Hippocampal formation (tissue), 2 donors: ENCODE measurements at places on chromosomes 6 and 20.
A peak's percentile ranks its signal among the peaks of the same experiment; 100 is the strongest.

DNA sequence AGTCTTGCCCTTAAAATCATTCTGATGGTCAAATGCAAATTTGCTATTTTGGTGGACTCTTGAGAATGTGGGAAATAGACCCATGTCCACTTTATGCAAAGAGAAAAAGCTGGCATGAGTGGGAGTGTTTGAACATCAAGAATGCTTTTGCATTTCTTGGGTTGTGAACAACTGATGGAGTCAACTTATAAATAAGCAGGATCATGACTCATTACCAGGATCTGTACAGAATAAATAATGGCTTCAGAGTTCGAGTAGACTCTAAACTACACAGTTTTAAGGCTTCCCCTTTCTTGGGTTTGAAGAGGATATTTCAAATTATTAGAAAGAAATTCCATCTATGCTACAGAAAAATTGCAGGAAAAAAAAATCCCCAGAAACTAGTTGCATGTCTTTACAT is 195.5 kb downstream of the EYA4 start:
- no peak for DNase-seq

GRCh38 chr20:1390581-1391403 is 2.1 kb downstream of the FKBP1A start:
- DNase-seq = no peak

DNA sequence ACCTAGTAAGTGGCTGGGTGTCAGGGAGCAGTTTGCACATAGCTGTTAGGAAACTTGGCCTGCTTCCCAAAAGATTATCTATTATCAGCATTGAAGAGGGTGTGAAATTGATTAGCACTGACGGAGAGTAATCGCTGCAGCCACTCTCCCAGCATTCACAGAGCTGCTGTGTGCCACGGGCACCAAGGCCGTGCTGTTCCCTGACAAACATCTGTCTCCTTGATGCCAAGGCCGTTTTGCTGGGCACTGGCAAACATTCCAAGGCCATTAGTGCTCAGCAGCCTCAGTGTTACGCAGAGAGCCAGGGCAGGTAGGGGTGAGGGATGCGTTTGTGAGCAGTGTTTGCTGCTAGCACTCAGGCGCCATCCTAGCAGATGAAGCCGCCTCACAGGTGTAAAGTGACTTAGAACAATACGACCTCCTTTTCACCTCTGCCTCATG is 57.7 kb upstream of the VSTM2L start:
- no peak for DNase-seq

DNA sequence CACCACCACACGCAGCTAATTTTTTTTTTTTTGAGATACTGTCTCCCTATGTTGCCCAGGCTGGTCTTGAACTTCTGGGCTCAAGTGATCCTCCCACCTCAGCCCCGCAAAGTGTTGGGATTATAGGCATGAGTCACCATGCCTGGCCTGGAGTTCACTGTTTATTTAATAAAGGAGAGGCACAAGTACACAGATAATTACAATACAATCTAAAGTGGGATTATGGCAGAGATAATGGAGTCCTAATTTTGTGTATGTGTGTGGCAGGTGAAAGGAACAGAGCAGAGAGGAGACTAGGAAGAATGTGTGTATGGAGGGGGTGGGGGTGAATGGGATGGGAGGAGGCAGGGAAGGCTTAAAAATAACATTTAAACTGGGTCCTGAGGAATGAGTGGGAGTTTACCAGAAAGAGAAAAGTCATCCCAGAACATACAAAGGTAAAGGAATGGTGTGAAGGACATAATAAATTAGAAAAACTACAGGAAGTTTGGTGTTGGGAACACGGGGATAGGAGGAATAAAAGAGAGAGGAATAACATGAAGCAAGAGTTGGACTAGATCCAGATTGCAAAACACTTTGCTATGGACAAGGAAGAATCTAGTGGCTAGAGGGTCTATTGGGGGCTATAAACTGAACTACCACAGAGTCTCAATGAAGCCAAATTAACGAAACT is 4.4 kb downstream of the NCOA5 start:
- no peak for DNase-seq

GRCh38 chr6:14796974-14797762 is 448.7 kb upstream of the JARID2 start:
- DNase-seq = no peak

DNA sequence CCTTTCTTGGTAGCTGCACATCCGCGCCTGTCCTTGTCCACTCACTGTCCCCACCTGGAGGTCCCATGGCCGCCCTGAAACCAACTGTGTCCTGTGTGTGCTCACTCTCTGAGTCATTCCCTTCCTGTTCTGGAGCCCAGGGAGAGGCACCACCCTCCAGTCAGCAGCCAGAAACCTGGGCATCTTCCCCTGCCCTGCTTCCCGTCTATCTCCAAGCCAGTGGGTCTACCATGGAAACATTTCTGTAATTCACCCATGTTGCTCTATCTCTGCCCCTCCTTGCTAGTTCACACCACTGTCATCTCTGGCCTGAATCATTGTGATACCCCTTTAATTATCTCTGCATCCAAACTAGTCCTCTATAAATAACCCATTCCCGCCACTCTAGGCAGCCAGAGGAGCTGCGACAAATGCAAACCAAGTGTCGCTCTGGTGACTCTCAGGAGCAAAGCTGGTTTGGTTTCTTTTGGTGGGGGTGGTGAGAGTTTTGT is 28.8 kb upstream of the SYNJ2 start:
- no peak for DNase-seq

GRCh38 chr20:49706630-49707091 is 7.0 kb downstream of the B4GALT5 start:
- no peak for DNase-seq

- DNase-seq = no peak
These were observed 5.4 kb downstream of the CTNNBL1 start for GRCh38 chr20:37699202-37699601.

DNA sequence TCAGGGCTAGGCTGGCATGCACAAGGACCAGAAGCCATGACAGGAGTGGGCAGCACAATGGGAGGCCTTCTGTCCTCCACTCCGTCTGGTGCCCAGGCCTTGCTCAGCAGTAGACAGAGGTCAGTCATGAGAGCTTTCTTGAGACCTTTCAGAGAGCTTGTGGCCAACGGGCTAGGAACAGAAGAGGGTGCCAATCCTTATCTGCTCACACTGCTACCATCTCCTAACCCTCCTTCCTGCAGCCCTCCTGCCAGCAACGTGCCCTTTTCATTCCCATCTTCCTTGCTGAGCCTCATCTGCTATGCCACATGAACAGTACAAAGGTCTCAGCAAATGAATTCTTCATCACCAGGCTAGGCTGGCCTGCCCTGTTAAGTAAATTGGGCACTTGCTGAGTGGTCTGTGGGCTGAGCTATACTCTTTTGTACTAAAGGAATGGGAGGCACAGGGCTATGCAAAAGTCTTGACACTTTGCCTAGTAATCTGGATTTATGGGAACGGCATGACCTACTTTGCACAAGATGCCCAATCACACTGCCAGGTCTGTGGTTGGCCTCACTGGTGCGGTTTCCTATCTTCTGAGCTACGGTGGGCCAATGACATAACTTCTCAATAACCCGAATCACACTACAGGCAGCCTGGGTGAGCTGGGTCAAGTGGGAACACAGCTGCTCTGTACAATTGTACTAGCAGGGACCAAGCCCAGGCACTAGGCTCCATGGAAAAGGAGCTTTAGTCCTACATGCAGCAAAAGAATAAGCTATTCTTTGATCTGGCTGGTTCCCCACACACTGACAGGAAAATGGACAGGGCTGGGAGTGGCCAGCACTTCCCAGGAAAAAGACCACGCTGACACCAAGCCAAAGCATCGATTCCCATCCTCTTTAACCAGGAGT is 47.8 kb downstream of the ELOVL5 start:
- peak; percentile 69 for DNase-seq
